HepG2 (cell line): ENCODE measurements at places on chromosomes 1 and 21.

DNA sequence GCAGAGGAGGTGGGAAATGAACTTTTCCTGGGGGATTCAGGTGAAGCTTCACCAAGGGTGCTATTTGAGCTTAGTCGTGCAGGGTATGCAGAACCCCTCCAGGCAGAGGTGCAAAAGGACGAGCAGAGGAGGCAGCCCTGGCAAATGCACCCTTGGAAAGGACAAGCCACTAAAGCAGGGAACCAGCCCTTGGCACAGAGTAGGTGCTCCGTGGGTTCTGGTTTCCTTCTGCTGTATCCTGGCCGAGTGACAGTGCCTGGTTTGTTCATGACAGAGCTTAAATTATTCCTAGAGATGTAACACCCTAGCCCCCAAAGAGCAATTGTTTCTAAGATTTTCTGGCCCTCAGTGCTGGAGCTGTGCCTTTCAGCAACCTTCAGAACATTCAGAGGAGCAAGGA is 73.4 kb upstream of the SYT6 start:
- no peak for DNase-seq

GRCh38 chr1:226915672-226915995 is 24.5 kb upstream of the COQ8A start:
- no peak for DNase-seq

- no peak for DNase-seq
Measured at GRCh38 chr1:68704800-68705443, 208.0 kb upstream of the DEPDC1 start.

DNA sequence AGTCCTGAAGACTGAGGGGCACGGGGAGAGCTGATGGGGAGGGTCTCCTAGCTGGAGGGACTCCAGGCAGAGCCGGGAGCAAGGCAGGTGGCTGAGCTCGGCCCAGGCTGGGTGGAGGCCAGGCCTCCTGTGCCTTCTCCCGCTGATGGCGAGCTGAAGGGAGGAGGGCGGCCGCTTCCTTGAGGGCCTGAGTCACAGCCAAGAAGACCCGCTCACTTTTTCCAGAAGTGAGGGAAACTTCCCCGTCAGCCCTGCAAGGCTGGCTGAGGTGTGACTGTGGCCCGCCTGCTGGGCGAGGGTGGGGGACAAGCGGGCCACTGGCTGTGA is 1.7 kb upstream of the VWA1 start:
- DNase-seq: no peak

GRCh38 chr1:222416001-222416791 is 131.7 kb downstream of the HHIPL2 start:
- no peak for DNase-seq
